ENCODE measurements at places on chromosomes 1 and 21.

GRCh38 chr1:66985835-66986234 lies 61.0 kb downstream of the MIER1 start:
- no peak for DNase-seq

- no peak for DNase-seq
Measured at GRCh38 chr1:233109096-233109495, 158.7 kb downstream of the NTPCR start.

DNA sequence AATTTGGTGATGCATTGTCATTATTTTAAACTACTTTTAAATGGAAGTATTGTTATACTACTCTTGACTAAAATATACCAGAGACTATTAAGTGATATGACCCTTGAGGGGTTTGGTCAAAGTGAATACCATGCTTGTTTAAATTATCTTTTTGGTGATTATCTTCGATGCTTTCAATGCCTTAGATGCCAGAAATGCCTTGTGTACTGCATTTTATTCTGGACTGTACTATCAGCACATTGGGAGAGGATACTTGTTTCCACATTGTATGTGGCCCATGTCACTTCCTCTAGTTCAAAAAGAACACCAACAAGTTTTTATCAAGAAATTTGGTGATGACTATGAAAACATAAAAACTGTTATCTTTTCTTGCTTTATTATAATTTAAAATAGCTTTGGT lies 16.3 kb downstream of the MAP3K7CL start:
- DNase-seq = no peak

- no peak for DNase-seq
Measured at GRCh38 chr1:228262475-228262874, 54.6 kb downstream of the OBSCN start.

- DNase-seq = no peak
Measured at GRCh38 chr1:24351918-24352627, 32.9 kb downstream of the GRHL3 start.

DNA sequence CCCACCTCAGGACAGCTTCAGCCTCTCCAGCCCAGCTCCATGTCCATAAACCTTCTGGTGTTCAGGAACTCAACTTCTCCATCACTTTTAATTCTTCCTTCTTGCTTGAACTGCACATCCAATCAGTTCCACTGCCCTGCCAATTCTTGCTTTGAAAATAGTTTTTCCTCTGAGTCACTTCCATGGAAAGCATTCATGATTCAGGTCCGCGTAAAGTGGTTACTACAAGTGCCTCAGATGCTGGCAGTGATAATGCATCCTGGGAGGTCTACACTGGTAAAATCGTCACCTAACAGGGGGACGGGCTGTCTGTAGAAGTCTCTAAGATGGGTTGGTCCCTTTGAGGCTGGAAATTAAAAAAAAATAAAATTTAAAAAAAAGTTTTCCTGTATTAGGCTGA lies 25.9 kb upstream of the RCAN1 start:
- no peak for DNase-seq

DNA sequence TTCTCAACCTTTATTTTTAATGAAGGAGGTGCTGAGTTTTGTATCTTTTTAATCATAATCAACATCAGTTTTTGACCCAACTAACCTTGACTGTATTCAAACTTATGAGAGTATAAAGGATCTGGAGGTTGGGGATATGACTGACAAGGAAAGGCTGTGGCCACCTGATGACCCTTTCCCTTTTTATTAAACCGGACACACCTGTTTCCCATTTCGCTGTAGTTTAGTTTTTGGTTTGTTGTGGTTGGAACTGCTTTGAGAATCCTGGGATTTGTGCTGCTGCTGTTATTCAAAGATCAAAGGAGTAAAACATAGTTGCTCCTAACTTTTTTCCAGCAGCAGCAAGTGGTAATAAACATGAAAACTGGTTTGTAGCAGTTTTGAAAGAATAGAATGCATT lies 12.4 kb downstream of the PRPF38A start:
- no peak for DNase-seq

DNA sequence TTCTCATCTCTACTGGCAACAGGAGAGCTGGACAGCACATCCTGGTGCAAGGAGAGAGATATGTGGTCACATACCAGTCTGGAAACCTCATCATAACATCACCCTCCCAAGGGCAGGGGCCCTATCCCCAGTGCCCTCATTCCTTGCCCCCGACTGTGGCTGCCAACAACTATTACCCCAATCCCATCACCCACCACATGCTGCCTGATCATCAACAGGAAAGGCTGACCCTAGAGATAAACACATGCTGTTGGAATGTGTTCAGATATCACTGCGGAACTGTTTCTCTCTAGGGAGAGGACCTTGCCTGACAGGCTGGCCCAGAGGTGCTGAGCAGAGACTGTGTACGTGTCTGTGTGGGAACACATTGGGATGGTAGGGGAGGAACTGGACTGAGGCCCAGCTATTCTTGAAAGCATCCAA lies 4.5 kb upstream of the INKA2 start:
- DNase-seq = no peak

Data from stimulated activated CD8-positive, alpha-beta memory T cell treated with anti-CD3 and anti-CD28 coated beads, Interleukin-7, amount 100 ng/mL, for 1 hour (primary cell).